IMR-90 (cell line): ENCODE measurements at places on chromosomes 4 and X. TPM values are rescaled to one million over a fixed set of nuclear protein-coding genes. Genes with fewer than 3 reads are reported as not detected.

DNA sequence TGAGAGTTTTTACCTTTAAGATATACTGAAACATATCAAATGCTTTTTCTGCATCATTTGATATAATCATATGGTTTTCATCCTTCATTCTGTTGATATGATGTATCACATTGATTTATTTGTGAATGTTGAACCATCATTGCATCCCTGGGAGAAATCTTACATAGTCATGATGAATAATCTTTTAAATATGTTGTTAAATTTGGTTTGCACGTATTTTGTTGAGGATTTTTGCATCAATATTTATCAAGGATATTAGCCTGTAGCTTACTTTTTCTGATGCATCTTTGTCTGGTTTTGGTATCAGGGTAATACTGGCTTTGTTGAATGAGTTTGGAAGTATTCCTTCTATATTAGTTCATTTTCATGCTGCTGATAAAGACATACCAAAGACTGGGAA, 541.4 kb downstream of the TLL1 start:
- DNase-seq, result no peak

GRCh38 chrX:151996347-151996746, 21.9 kb upstream of the GABRE start:
- no peak for DNase-seq

DNA sequence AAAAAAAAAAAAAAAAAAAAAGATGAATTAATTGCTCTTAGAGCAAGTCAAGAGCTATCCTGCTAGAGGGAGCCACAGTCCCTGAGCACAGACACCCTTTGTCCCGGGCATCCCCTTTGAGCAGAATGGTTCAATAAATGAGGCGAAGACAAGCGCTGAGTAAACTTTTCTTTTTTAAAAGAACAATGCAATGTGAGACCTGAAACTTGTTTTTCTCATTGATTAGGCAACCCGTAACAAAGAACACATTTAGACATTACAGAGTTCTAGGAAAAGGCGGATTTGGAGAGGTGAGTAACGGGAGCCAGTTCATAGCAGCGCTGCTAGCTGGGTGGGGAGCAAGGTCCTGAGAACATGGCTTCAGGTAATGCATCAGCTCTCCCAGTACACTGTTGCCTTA, 46.1 kb downstream of the GRK4 start:
- DNase-seq, result no peak

DNA sequence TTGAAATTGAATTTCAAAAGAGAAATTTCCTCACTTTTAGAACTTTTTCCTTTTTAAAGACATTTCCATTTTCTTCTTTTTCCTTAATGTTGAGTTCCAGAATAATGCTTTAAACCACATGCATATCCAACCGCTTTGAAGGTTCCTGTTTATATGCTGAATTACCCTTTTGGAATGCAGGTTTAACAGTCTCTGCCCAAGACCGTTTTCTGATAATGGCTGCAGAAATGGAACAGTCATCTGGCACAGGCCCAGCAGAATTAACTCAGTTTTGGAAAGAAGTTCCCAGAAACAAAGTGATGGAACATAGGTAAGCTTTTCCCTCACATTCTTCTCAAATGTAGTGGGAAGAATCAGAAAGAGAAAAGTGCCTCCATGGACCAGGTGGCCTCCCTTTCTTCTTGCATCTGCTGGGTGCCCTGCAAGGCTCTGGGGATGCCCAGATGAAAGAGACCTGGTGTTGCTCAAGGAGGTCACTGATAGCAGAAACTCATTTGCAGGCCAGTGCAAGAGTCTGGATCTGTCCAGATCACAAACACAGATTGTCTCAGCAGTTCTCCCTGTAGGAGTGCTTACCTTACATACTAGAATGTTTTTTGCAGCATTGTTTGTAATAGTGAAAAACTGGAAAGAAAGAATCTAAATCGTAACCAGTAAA, 42.9 kb downstream of the MOSPD2 start:
- peak; percentile 81 for DNase-seq

The MTTP gene
- under 0.01 TPM in 2 replicates for total RNA-seq

The WNK3 gene
- total RNA-seq, result 1.4 TPM in 2 replicates
